ENCODE measurements at places on chromosomes 12 and 14. TPM values are rescaled to one million over a fixed set of nuclear protein-coding genes. Genes with fewer than 3 reads are reported as not detected.

- H3K27me3 ChIP-seq: no peaks in the 10 kb centered on the region
- H3K27ac ChIP-seq: no peak overlapping the region
- no peak for DNase-seq
- H3K4me3 ChIP-seq: no peak overlapping the region
These were observed 142.5 kb downstream of the SYNE2 start for GRCh38 chr14:63995285-63995684.

The TAS2R19 gene
- 8.0 TPM for total RNA-seq

GRCh38 chr12:23472329-23472971 is 477.0 kb downstream of the SOX5 start:
- H3K27ac ChIP-seq: no peak overlapping the region
- H3K27me3 ChIP-seq: no peaks in the 10 kb centered on the region
- no peak for DNase-seq
- H3K36me3 ChIP-seq: no peaks in the 10 kb centered on the region

GRCh38 chr12:49584591-49584990 is 16.6 kb upstream of the MCRS1 start:
- peaks cover 4% of the 10 kb centered on the region for H3K36me3 ChIP-seq
- H3K4me3 ChIP-seq: no peak overlapping the region
- no peak for DNase-seq
- peaks cover 4% of the 10 kb centered on the region for H3K4me1 ChIP-seq
- no peaks in the 10 kb centered on the region for H3K27me3 ChIP-seq

The GPR65 gene
- total RNA-seq: not detected

- H3K27ac ChIP-seq: no peak overlapping the region
- no peak for DNase-seq
- H3K4me3 ChIP-seq: peak overlapping the region; percentile 95
- H3K4me1 ChIP-seq: peaks cover 31% of the 10 kb centered on the region
These were observed 2.0 kb downstream of the ESYT1 start for GRCh38 chr12:56129942-56130495.

Data from mesothelial cell of epicardium (in vitro differentiated cells).